ENCODE measurements at places on chromosomes 11 and 22.
A peak's percentile ranks its signal among the peaks of the same experiment; 100 is the strongest.

DNA sequence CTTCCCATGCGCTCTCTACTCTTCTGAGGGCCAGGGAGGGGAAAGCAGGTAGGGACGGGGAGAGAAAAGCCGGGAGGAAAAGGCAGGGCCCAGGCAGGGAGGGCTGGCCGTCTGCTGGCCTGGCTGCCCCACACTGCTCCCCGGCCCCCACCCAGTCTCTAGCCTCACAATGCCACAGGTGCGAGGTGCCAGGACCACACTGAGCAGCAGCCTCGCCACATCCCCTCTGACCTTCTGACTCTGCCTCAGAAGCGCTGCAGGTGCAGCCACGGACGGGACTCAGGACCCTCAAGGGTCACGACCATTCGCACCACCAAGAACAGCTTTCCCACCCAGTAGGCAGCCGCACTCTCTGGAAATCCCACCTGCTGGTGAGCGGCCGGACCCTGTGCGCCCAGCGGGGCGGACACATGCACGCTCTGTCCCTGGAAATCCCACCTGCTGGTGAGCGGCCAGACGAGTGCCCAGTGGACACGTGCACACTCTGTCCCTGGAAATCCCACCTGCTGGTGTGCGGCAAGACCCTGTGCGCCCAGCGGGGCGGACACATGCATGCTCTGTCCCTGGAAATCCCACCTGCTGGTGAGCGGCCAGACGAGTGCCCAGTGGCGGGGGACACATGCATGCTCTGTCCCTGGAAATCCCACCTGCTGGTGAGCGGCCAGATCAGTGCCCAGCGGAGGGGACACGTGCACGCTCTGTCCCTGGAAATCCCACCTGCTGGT, 20.1 kb downstream of the TOLLIP start:
- no peak for DNase-seq

GRCh38 chr11:72719551-72719950, 32.7 kb downstream of the ARAP1 start:
- no peak for DNase-seq

GRCh38 chr11:64754919-64755662, 4.7 kb downstream of the PYGM start:
- no peak for DNase-seq

GRCh38 chr22:29203488-29204454, 1.9 kb upstream of the EMID1 start:
- DNase-seq: no peak

- no peak for DNase-seq
These were observed 71.0 kb downstream of the MYEOV start for GRCh38 chr11:69364921-69365320.

DNA sequence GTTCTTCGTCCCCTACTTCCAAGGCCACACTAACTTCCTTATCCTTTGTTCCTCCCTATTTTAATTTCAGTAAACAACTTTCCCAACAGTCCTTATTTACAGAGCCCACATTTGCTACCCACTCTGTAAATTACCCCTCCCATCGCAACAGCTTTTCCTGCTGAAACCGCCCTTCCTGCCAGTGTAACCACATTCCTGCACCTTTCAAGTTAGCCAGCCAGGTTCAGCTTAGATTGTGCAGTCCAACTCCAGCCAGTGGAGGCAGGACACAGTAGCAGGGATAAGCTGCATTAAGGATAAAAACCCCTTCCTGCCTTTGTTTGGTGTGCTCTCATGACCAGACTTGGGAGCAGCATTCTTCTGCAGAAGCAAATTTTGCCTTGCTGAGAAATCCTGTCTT, 768.3 kb upstream of the ARHGAP42 start:
- no peak for DNase-seq

- DNase-seq: peak; percentile 19
These were observed 25.3 kb upstream of the SESN3 start for GRCh38 chr11:95256321-95256779.

DNA sequence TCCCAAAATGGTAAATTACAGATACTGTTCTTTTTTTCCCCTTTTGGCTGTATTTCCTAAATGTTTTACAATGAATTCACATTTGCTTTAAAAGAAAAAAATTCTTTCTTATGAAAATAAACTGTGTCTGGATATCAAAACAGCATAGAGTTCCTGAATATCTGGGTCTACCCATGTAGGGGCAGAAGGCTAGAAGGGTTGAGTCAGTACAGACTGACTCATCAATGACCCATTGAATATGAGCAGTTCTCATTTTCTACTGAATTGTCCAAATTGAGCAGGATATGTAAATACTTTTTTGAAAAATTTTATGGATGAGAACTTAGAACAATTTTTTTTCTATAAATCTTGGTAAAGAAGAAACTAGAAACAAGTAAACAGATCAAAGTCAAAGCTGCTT, 16.3 kb upstream of the C11orf87 start:
- no peak for DNase-seq

- DNase-seq: no peak
These were observed 2.1 kb downstream of the TRIM29 start for GRCh38 chr11:120135838-120136237.

GRCh38 chr11:134835561-134835960, 423.5 kb upstream of the B3GAT1 start:
- no peak for DNase-seq

- DNase-seq: no peak
These were observed 106.6 kb downstream of the TSPAN18 start for GRCh38 chr11:44833221-44833876.

DNA sequence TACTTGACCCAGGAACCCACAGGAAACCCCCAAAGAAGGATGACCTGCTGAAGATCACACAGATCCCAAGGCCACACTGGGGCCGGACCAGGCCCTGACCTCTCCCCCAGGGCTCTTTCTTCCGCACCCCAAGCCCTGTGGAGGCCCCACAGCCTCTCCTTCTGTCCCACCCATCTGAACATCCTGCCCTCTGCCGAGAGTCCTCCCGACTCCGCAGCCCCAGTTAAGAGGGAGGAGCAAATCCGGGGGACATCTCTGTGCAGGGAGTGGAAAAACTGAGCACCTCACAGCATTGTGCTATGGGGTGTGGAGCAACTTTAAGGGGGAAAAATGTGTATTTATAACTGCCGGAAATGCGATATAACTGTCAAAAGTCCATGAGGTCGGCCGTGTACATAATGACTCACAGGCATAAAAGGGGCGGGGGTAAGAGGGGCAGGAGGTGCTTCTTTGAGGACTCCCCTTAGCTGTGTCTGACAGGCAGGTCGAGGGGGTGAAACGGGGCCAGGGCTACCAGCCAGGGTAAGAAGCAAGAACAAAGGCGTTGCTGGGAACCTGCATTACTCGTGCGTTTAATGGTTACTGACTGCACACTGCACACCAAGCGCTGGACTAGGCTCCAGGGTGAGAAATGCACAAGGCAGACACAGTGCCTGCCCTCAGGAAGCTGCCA, 57.2 kb downstream of the WNT11 start:
- no peak for DNase-seq

- no peak for DNase-seq
These were observed 44.1 kb downstream of the USP28 start for GRCh38 chr11:113831314-113831713.

GRCh38 chr22:43432883-43433415, 21.1 kb downstream of the MPPED1 start:
- no peak for DNase-seq

- DNase-seq: no peak
These were observed 578 bp upstream of the NUP160 start for GRCh38 chr11:47848700-47849155.

DNA sequence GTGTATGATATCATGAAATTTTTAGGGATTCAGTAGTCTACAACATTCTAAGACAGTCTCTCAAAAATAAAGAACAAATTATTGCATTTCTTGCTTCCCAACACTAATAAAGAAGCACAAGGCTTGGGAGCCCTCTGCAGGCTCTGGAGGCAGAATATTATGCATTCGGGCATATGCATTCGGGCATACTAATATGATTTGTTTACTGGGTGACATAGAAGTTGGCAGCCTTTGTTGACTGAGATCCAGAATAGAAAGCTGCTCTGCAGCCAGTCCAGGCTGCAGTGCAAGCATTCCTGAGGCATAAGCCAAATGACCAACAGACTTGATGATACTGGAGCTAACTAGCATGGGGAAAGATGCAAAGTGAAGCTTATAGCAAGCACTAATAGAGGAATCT, 945.5 kb downstream of the OPCML start:
- DNase-seq: no peak

- no peak for DNase-seq
These were observed 153.9 kb downstream of the NAV2 start for GRCh38 chr11:19866521-19866920.

DNA sequence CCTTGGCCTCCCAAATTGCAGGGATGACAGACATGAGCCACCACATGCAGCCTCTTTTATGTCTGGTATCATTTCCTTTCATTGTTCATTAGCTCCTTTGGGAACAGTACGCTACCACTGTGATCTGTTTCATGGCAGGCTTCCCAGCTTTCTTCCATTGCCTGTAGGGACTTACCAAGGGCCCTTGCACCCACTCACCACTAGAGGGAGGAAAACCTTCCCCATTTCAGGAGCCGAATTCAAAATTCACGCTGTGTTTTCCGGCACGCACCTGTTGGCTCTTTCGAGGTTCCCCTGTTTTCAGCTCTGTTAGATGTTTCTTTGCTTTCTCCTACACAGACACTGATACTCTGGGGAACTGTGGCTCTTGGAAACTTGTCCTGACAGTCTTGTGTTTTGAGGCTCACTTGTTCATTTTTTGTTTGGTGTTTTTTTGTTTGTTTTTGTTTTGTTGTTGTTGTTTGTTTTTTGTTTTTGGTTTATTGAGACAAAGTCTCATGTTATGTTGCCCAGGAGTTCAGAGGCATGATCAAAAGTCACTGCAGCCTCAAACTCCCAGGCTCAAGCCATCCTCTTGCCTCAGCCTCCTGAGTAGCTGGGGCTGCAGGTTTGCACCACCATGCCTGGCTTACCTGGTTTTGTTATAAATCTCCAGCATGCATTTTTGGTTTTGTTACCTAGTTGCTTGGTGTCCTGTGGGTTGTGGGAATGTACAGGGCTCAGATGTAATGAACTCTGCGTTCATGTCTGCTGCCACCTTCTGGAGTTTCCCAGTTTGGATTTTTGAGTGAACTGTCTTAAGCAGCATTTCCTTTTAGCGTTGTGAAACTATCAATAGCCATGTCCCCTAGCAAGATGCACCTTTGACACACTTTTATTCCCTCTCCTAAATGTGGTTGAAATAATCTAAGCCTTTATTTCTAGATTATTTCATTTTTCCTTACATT, 2.3 kb downstream of the KRTAP5-11 start:
- DNase-seq: peak; percentile 27

DNA sequence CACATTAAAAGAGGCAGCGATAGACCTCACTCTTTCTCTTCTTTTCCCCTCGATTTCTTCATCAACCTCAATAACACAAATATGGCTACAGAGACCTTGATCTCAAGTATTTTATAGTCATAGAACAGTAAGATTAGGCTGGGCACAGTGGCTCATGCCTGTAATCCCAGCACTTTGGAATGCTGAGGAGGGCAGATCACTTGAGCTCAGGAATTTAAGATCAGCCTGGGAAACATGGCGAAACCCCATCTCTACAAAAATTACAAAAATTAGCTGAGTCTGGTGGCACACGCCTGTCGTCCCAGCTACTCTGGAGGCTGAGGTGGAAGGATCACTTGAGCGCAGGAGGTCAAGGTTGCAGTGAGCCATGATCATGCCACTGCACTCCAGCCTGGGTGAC, 14.6 kb downstream of the SLN start:
- no peak for DNase-seq

DNA sequence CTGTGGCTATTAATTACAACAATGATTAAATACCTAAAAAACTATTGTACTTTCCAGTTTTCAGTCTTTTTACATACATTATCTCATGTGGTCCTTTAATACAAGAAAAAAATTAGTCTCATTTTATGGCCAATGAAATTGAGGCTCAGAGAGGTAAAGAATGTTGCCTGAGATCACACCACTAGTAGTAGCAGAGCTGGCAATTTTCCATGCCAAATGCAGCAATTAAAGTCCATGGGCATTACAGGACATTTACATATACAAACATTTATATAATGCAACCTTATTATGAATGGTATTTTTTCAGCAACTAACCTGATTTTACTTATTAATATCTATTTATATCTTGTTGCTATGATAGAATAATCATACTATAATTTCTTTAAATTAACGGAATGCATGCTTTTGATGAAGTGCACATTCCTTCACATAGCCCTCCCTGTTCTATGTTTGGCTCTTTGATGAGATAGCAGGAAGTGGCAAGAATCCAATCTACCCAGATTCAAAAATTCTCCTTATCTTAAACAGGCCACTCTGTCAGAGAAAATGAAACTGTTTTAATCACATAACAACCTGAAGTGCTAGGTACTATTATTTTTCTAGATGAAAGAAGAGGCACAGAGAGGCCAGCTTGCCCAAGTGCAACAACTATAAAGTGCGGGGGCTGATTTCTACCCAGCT, 120.9 kb upstream of the LDLRAD3 start:
- DNase-seq: no peak

GRCh38 chr11:86740628-86741483, 59.5 kb upstream of the PRSS23 start:
- DNase-seq: no peak

DNA sequence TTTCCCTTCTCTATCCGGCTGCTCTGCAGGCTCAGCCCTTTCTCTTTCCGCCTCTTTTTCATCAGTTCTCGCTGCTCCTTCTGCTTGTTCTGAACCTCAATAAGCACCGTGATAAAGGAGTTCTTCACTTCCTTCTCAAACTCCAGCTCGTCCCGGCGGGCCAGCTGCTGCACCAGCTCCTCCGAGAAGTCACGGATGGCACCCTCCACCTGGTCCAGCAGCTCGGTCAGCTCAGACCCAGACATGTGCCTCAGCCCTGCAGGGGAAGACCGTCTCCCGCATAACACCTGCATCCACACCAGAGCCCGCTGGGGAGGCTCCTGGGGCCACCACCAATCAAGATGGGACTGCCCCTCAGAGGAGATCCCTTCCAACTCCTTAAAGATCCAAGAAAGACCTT, 40.2 kb downstream of the FEZ1 start:
- no peak for DNase-seq

GRCh38 chr22:28750471-28750881, 8.6 kb downstream of the HSCB start:
- DNase-seq: no peak

DNA sequence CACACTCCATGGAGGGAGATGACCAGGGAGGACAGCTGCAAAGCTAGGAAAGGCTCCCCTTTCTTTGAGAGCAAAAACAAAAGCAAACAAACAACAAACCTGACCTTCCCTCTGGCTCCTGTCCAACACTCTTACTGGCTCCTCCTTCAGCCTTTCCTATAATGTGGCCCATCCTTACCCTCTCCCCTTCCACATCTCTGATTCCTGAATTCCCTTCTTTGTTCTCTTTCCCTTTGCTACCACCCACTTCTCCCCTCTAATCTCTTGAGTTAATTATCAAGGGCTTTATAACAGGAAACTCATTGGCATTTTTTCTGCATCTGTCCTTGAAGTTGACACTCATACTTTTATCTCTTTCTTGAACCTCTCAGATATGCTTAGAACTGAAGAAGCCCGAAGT, 56.3 kb downstream of the ZNF280B start:
- DNase-seq: no peak

Measured in CD4-positive, alpha-beta T cell treated with Interleukin-21 for 1 hour (primary cell).